ENCODE measurements at places on chromosomes 12 and 14. TPM values are rescaled to one million over a fixed set of nuclear protein-coding genes. Genes with fewer than 3 reads are reported as not detected.

INSM2 gene
- total RNA-seq = 0.13 TPM

CCNT1 gene
- total RNA-seq = 34.0 TPM

M6PR gene
- total RNA-seq = 141 TPM

ABHD4 gene
- 18.7 TPM for total RNA-seq

SYNDIG1L gene
- total RNA-seq = 0.32 TPM

ADCY6 gene
- total RNA-seq = 44.2 TPM

TAS2R14 gene
- 1.9 TPM for total RNA-seq

TSPAN19 gene
- total RNA-seq = not detected

LRRC10 gene
- not detected for total RNA-seq

SLC7A8 gene
- total RNA-seq = 90.2 TPM

B4GALNT3 gene
- total RNA-seq = 0.60 TPM

ST8SIA1 gene
- total RNA-seq = 0.72 TPM

ACOT6 gene
- not detected for total RNA-seq

DDHD1 gene
- 13.7 TPM for total RNA-seq

AMIGO2 gene
- total RNA-seq = 16.9 TPM

VCPKMT gene
- total RNA-seq = 5.8 TPM

KRT72 gene
- total RNA-seq = not detected

NKX2-8 gene
- not detected for total RNA-seq

PLCZ1 gene
- total RNA-seq = not detected

All from omental fat pad (tissue), 4 donors.